Stimulated activated CD8-positive, alpha-beta memory T cell treated with anti-CD3 and anti-CD28 coated beads, Interleukin-4, amount 100 ng/mL, for 1 hour (primary cell): ENCODE measurements at places on chromosomes 6 and 20.

GRCh38 chr6:93083337-93084230 is 335.8 kb downstream of the EPHA7 start:
- no peak for DNase-seq

DNA sequence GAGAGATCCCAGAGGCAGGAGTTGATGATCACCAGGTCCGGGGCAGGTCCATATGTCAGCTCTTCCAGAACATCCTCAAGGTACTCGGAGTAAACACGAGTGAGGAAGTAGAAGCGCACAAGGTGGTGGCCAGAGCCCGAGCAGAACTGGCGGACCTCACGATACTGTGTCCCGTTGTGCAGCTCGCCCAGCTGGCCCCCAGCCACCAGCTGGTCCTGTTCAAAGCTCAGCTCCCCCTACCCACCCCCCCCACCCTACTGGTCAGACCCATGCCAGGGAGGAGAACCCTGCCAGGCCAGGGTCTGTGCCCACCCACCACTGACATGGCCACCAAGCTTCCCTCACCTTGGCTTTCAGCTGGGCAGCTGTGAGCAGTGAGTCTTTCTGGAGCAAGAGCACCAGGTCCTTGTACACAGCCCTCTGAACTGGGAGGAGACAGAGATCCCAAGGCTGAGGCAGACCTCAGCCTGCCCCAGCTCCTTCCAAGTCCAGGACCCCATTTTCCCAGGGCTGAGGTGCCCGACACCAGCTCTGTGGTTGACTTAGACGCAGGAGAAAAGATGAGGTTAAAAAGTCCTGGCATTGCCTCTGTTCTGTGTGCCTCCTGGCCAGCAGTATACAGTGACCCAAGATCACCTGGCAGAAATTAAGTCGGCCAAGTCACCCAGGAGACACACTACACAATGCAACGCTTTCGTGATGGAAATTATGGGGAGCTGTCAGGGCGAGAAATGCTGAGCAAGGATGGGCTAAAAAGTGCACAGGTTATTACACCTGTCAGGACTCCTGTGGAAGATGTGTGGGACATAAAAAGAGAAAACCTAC is 1.4 kb downstream of the PCED1A start:
- DNase-seq: no peak

- DNase-seq: no peak
Observed at GRCh38 chr6:169005166-169005565, 248.5 kb downstream of the THBS2 start.

DNA sequence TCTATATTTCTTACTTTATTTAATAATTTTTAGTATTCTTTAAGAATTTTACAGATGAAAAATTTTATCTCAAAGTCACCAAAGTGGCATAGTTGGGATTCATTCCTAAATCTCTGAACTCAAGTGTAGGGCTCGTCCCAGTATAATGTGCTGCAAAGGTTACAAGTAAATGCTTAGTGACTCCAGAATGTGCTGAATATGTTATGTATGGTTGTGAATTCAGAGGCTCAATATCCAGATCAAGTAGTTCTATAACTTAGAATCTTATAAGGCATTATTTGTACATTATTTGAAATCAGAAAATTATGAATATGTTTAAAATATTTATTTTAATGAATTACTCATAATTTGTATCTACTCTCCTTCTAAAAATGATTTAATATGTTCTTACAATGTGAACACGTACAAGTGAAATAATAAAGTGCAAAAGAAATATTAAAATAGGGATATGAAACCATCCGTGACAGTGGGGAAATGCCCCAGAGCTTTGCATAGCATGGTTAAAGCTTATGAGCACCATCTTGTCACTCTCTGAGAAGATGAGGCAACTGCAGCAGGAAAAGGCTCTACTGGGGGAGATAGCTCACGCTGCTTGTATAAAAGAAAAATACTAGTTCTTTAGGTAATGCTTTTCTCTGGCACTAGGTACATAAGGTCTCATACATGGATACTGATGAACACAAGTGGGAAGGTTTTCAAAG is 259.0 kb downstream of the FOXC1 start:
- no peak for DNase-seq

DNA sequence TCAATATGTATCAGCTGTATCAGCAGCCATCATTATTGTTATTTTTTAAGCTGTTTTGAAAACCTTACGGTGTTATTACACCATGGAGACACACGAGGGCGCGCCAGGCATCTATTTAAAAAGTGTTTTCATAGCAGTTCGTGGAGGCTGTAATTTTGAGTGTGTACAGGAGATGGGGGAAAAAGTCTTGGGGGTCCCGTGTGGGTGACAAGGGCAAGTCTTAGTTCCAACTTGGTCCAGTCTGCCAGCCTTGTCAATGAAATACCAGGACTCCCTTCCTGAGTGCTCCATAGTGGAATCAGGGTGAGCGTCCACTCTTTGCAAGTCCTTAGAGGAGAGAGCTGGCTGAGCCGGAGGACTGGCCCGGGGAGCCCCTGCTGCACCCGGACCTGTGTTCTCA is 43.3 kb downstream of the SLC2A10 start:
- DNase-seq: peak; percentile 7

- DNase-seq: no peak
Observed at GRCh38 chr20:39897058-39897457, 792.0 kb downstream of the MAFB start.
